Muscle of back (tissue), 13 donors: ENCODE measurements at places on chromosomes 6 and 20. TPM values are rescaled to one million over a fixed set of nuclear protein-coding genes. Genes with fewer than 3 reads are reported as not detected.

The PBOV1 gene
- polyA plus RNA-seq, result not detected

The CFB gene
- 2.6 TPM for polyA plus RNA-seq

DNA sequence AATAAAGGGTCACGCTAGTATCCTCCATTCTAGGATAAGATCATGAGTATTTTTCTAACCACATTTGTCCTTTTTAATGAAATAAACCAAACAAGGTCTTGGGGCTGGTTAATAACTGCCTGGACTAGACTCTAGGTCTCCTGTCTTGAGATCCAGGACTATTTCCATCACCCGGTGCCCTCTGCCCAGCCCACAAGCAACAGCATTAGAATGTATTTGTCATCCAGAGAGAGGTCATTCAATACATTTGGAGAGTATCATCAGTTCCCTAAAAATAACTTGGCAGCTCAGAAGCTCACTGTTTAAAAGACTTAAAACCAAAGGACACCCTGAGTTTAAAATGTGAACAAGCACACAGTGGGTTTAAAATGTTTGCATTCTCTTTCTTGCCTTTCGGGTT is 4.4 kb upstream of the RBM24 start:
- no peak for DNase-seq

DNA sequence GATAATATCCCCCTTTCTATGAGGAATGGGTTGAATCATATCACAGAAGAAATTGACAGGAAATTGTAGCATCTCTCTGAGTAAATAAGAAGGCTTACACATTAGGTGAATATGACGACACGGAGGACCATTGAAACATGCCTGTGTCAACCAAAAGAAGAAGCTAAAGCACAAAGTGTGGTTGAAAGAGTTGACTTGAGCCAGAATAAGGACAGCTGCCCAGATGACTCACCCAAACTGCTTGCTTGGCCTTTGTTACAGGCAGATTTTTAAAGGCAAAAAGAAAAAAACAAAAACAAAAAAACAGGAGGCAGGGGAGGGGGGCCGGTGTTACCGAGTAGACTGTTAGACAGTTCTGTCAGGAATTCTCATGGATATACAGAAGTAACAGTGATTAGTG is 129.8 kb upstream of the EDN1 start:
- DNase-seq, result peak; percentile 28

The BPI gene
- 0.91 TPM for polyA plus RNA-seq

- no peak for DNase-seq
These were observed 56.0 kb downstream of the KCNK5 start for GRCh38 chr6:39173270-39173669.

- DNase-seq, result peak; percentile 57
These were observed 5.6 kb upstream of the PHACTR3 start for GRCh38 chr20:59598625-59599310.

GRCh38 chr6:36627801-36628246 is 33.7 kb downstream of the SRSF3 start:
- peak; percentile 51 for DNase-seq

The DEF6 gene
- polyA plus RNA-seq, result 3.5 TPM

DNA sequence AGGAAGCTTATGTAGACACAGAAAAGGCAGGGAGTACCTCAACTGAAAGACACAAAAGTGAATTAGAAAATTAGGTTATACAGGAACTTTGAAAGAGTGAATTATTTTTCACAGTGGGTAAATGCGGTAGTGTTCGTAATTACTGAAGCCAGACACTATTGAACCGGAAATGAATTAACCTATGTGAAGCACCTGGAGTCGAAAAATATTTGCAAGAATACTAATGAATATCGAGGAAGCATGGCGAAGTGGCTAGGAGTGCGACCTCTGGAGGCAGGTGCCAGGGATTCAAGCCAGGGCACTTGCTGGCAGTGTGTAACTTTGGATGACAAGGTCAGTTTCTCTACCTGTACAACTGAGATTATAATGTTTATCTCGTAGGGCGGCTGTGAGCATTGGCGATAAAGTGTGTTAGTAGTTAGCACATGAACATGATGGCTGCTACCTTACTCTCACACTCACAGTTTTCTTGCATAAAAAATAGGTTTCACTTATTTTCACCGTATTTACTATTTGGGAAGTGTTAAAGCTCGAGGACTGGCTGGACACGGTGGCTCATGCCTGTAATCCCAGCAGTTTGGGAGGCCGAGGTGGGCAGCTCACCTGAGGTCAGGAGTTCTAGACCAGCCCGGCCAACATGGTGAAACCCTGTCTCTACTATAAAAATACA is 567 bp upstream of the SLC18B1 start:
- peak; percentile 43 for DNase-seq

The RCAN2 gene
- 6.6 TPM for polyA plus RNA-seq

- no peak for DNase-seq
These were observed 14.4 kb upstream of the RIPPLY2 start for GRCh38 chr6:83838727-83839126.

The FAM162B gene
- 5.5 TPM for polyA plus RNA-seq
